ENCODE measurements at places on chromosomes 2 and 18.

DNA sequence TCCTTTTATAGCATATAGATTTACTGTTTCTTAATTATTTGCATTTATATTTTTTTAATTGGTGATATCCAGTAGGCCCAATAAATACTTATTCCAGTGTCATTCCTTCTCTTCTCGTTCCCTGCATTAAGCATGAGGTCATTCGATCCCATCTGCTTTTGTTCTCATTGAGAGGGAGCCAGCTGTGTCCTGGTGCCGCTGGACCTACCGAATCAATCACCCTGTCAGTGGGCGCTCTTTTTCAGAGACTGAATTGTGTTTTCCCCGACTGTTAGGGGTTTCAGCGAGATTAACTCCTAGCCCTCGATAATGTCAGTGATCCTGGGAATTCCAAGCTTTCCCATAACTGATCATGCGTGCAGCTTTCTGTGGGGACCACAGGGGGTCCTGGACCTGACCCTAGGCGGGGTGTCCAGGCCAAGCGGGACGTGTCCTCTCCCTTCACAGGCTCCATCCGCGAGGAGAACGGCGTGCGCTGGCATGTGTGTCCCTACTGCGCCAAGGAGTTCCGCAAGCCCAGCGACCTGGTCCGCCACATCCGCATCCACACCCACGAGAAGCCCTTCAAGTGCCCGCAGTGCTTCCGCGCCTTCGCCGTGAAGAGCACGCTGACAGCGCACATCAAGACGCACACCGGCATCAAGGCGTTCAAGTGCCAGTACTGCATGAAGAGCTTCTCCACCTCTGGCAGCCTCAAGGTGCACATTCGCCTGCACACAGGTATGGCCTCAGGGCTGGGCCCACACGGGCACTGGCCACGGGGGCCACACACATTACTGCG is 72.4 kb downstream of the ZNF236 start:
- DNase-seq = no peak

- DNase-seq = no peak
Measured at GRCh38 chr2:8334866-8335325, 347.0 kb upstream of the ID2 start.

GRCh38 chr18:9296233-9297006 is 38.2 kb upstream of the TWSG1 start:
- DNase-seq = no peak

DNA sequence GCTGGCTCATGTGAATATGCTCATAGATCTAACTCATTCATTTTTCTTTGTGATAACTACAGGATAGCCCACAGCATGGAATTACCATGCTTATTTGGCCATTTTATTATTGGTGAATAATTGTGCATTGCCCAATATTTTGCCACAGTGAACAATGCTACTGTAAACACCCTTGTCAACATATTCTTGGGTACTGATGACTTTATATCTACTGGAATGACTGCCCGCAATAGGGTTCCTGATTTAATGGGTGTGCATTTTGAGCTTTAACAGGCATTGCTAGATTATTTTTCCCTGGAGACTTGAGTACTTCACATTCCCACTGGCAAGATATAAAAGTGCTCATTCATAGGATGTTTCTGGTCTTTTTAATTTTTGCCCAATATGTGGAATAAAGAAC is 42.7 kb upstream of the EVA1A start:
- DNase-seq = no peak

DNA sequence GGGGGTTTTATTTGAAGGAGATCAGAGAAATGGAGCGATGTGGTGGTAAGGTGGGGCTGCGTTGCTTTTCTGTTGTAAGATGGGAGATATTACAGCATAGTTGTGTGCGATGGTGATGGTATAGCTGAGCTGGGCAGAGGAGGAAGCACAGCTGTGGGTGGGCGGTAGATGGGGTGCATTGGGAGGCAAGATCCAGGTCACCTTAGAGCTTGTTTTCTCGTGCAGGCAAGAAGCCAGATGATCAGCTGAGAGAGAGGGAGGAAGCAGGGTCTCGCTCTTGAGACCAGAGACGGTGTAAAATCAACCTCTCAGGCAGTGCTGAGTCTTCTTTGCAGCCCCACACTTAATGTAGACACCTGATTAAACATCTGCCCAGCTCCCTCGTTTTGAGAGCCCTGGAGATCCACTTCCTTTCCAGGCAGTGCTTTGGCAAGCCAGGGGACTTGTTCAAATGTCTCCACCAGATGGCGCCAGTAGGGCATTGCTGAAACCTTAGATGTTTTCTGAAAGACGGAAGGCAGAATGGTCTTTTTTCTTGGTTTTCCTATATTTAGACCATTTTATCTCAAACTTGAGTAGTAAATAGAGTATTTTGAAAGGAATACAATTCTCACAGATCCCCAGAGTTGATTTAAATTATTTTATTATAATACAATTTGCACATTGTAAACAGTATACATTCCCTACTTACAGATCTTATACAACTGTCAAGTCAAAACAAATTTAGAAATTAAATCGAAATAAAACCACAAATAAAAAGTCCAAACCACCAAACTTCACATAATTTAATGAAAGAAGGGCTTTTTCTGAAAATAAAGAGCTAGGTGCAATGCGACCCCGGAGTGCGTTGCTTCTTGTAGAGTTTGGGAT is 21.1 kb upstream of the LYPD6B start:
- DNase-seq = peak; percentile 72

DNA sequence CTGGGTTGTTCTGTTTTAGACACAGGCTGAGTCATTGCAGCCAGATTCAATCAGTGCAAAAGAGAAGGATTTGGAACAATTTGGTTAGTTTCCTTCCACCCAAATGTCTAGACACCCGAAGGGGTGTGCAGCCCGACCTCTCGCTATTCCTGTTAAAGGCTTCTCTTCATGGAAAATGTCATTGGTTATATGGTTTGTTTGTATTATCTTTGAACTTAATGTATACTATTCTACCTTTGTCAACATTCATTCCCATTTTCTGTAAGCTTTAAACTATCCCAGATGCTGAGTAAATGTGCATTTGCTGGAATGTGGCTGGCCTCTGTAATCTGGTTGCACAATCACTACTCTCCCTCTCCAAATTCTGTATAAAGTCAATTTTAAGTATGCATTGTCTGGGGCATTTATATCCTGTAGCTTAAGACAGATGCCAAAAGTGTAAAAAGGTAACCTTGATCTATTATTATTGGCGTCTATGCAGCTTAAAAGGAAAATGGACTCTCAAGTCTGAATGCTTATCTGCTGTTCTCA is 80.4 kb upstream of the RND3 start:
- peak; percentile 41 for DNase-seq

GRCh38 chr2:223465793-223466192 is 136.4 kb downstream of the SCG2 start:
- DNase-seq = peak; percentile 89

GRCh38 chr2:134295441-134295840 is 41.6 kb downstream of the MGAT5 start:
- peak; percentile 81 for DNase-seq

DNA sequence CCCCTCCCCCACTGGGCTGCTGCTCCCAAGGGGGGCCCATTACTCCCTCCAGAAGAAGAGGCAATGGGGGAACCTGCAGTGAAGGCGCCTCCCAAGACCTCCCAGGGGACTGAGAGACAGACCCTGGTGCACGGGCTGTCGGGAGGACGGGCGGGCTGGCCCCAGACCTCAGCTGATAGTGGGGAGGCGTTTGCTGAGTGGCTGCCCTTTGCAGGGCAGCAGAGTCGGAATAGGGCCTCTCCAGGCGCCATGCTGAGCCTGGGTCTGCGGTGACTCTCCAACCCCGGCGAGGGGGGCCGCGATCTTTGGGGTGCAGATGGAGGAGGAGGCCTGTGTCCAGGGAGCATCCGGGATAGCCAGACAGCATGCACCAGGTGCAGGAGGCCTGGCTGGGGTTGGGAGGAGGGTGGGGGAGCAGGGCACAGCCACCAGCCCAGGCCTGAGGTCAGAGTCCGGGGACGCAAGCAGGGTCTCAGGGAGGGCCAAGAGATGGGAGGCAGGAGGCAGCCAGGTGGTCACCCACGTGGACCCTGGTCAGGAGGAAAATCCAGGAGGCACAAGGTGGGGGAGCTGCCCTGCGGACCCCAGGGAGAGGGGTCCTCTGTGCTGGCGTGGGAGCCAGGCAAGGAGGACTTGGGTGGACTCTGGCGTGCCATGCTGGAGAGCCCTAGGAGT is 11.0 kb downstream of the CROCC2 start:
- DNase-seq = no peak

GRCh38 chr18:31244771-31245394 is 73.1 kb upstream of the DSG1 start:
- DNase-seq = no peak

GRCh38 chr18:31596081-31596872 is 4.6 kb downstream of the TTR start:
- no peak for DNase-seq
